ENCODE measurements at places on chromosomes 7 and 10.

- no peak for DNase-seq
Measured at GRCh38 chr7:69373171-69374043, 224.9 kb upstream of the AUTS2 start.

GRCh38 chr10:100970076-100970913 is 991 bp downstream of the SEMA4G start:
- DNase-seq = no peak

- peak; percentile 17 for DNase-seq
Measured at GRCh38 chr10:78657163-78657861, 411.5 kb upstream of the ZMIZ1 start.

DNA sequence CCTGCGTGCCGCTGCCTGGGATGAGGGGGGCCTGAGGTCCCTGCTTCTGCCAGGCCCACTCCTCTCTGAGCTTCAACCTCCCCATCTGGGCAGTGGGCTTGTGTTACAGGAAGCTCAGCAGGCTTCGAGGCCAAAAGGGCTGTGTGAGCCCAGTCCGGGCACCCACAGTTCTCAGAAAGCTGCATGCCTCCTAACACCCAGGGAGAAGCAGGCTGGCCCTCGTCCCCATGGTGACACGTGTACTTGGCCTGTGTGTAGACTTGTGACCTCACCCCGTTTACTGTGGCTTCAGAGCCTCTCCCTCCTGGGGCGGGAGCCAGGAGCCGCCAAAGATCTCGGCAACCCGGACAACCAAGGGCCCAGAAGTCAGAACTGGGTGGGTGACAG is 2.2 kb upstream of the GRIFIN start:
- no peak for DNase-seq

- no peak for DNase-seq
Measured at GRCh38 chr10:44651834-44652233, 259.3 kb upstream of the TMEM72 start.

DNA sequence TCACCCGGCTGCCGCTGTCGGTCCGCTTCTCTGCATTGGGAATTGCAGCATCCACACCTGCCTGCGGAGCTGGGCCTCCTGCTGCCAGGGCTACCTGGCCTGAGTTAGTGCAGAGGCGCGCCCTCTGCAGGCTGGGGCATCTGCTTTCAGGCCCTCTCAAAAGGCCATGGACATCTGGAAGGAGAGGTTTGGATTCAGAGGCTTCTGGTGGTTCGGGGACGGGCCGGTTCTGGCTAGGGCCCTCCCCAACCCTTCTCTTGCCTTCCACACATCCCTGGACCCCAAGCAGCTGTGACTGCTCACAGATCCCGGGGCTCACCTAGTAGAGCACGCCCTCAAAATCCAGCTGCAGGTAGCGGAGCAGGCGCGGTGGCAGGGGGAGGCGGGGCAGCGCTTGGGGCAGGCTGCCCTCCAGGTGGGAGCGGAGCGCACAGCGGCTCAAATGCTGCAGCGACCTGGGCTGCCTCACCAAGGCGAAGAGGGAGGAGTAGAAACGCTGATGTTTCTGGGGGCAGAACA is 8.4 kb upstream of the GBX1 start:
- no peak for DNase-seq

GRCh38 chr7:34084651-34085050 is 179.3 kb downstream of the BMPER start:
- DNase-seq = no peak

DNA sequence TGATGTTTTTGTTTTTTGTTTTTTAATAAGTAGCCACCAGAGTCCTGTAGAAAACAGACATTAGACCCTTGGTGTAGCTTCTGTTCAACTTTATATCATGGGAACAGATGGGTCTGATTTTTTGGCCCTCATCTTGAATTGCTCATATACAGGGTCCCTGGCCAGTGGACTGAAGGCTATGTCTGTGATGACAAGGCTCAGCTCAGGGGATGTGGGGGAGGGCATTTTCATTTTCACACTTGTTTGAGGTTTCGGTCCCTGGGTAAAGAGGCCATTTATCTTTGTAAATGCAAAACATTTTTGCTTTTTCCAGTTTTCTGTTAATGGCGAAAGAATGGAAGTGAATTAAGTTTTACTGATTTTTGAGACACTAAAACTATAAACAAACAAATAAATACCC is 257.6 kb upstream of the PHYHIPL start:
- DNase-seq = no peak

DNA sequence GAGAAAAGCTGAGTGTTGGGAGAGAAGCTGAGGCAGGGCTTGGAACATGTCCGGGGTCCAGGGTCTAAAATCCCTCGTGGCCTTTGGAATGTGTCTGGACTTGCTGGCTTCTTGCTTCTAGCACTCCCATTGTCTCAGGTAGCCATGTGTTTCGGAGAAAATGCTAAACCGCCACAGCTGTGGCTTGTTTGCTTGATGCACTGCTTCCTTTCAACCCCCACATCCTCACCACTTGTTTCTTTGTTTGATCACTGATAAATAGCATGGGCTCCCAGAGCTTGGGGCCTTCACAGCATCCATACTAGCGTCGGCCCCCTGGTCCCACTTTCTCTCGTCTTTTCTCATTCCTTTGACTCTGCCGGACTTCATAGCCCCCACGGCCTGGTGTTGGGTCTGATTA is 102.7 kb downstream of the ANKRD26 start:
- no peak for DNase-seq

DNA sequence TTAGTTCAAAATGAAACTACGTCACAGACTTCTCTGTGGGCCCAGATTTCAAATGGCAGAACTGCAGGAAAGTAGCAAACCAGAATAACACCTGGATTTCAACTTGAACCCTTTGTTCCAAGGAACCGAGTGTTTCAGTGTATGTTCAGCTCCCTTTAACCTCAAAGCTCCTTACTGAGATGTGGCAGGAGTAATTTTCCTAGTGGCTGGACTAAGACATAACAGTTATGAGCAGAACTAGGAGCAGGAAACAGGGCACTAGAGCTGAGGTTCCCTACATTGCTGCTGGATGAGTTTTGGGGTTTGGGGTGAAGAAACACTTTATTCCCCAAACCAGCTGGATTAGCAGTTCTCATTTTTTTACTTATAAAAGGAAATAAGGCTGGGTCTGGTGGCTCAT is 50.1 kb downstream of the NSUN6 start:
- no peak for DNase-seq

DNA sequence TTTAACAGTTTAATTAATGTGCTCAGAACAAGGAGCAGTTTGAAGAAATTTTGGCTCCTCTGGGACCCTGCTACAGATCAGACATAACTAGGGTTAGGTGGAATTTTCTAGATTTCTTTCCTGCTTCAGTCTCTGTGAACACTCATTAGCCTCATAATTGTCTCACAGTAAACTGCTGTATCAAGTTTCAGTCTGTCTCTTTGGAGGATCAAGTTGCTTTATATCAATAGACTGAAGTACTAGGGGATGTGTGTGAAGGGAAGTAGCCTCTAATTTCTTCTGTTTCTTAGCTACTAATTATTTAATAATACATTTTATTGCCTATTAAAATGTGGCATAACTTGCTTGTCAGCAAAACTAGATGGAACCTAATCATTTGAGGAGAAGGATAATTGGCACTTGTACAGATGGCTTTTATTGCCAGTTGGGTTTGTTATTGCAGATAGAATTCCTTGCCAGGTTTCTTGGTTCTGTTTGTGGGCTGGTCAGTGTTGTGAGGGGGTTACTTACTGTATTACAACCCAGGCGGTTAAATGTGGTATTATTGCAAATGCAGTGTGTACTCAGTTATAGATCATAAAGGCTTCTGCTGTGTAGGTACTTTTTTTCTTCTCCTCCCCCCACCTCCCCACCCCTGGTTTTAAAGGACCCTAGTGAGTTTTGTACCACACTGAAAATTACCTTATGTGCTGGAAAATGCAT is 758.0 kb downstream of the AUTS2 start:
- no peak for DNase-seq

DNA sequence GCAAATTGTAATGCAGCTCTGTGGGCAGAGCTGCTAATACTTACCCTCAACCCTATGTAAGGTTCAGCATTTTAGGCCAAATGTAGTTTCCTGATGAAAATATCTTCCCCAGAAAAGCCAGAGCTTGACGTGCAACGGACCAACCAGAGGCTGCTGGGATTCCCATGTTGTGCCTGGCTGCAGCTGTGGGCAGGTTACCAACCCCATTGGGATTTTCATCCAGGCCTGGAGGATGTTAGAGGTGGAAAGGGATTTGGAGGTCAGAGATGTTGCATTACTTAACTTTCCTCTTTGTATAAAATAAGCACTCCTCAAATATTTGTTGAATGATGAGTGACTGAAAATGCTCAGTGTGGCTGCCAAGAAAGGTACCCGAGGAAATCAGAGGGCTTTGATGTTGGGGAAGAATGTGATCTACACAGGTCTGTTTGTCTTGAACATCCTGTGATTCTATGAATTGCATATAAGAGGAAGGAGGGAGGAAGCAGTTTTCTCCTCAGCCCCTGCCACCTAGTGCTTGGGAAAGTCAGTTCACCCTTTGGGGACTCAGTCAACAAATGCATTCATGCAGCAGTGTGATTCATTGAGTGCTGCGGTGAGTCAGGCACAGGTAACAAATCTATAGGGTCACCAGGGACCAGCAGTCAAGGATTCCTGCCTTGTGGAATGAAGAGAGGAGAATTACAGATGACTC is 487.2 kb downstream of the RPS24 start:
- DNase-seq = no peak

GRCh38 chr7:105838627-105839231 is 37.7 kb downstream of the ATXN7L1 start:
- DNase-seq = no peak

GRCh38 chr7:36264913-36265516 is 112.0 kb downstream of the EEPD1 start:
- no peak for DNase-seq

DNA sequence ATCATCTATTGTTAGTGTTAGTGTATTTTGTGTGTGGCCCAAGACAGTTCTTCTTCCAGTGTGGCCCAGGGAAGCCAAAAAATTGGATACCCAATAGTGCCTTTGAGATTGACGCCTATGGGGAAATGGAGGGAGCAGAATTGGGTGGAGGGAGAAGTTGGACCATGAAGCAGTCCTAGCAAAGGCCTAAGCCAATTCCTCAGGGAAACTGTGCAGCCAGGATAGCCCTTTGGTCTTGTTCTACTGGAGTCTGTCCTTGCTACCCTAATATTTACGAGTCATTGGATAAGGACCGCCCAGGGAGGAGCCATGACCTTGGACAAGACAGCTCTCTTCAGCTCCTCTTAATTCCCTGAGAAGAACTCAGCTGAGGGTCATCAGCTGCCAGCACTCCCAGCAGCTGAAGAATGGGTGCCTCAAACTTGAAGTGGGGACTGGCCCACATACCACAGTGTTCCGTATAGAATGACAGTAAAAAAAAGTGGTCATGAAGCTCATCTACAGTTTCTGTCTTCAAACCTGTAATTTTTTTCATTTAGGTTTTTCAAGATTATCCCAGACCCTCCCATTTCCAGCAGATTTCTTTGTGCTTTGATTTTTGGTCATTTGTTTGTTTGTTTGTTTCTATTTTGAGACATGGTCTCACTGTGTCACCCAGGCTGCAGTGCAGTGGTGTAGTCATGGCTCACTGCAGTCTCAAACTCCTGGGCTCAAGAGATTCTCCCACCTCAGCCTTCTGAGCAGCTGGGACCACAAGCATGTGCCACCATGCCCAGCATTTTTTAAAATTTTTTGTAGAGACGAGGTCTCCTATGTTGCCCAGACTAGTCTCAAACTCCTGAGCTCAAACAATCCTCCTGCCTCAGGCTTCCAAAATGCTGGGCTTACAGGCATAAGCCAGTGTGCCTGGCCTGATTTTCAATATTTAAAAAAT is 81.2 kb downstream of the C1GALT1 start:
- no peak for DNase-seq

DNA sequence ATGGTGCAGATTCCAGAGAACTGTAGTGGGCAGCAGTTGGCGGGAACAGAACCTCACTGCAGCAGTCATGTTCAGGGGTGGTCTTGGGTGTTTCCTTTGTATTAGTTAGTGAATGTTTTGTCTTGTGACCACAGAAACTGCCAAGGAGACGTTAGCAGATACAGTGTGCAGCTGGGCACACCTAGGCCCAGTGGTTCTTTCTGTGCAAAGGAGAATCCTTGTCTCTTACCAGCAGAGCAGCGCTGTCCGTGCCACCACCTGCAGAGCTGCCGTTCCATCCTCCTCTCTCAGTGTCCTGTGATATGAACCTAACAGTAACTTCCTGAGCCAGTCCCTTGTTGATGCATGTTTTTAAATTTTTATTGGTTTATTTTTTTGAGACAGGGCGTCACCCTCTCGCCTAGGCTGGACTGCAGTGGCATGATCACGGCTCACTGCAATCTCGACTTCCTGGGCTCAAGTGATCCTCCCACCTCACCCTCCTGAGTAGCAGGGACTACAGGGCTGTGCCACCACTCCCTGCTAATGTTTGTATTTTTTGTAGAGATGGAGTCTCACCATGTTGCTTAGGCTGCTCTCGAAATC is 60.6 kb downstream of the WDR37 start:
- DNase-seq = no peak

DNA sequence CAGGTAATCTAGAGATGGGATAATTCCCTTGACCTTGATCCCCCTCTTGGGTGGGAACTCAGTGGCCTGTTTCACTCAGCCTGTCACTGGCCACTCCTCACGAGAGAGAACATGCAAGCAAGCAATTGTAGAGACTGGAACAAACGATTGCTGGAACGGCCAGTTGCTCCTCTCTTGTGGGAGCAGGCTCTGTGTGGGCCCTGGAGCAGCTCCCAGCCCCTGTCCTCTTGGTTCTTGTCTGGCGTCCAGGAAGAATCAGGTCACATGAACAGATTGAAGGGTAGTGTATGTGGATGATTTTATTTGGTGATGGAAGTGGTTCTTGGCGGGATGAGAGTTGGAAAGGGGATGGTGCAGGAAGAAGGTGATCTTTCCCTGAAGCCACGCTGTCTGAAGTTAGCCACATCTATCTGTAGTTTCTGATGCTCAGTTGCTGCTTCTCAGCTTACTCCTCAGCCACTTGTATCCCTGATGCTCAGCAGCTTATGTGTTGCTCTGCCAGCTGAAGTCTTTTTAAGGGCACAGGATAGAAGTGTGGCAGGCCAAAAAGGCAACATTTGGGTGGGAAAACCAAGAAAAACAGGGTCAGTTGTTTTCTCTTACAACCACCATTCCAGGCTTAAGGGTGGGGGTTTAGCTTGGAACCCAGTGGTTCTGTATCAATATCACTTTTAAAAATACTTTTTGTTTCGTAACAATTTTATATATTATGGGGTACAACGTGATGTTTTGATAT is 15.9 kb downstream of the RNF133 start:
- DNase-seq = no peak

- no peak for DNase-seq
Measured at GRCh38 chr7:76304888-76305375, 2.5 kb downstream of the HSPB1 start.

DNA sequence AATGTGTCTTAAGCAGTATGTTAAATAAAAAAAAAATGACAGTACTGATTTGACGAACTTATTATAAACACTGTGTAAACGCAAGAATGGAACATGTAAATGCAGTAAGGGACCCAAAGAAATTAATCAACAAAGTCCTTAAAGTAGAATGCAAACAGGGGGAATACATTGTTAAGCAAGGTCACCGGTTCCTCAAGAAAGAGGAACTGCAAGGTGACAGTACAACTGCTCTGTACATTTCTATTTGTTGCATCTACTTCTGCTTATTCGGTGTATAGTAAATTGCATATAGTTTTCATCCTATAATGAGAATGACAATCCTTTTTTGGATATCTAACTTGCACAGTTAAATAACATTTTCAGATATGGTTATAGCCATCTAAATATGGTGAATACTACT is 387.0 kb upstream of the SEMA3D start:
- no peak for DNase-seq

GRCh38 chr7:138670594-138670993 is 30.6 kb downstream of the SVOPL start:
- no peak for DNase-seq

All from activated CD8-positive, alpha-beta memory T cell treated with anti-CD3 and anti-CD28 coated beads for 4 hours (primary cell).